Vagina (tissue), 2 donors: ENCODE measurements at places on chromosomes 7 and 10. TPM values are rescaled to one million over a fixed set of nuclear protein-coding genes. Genes with fewer than 3 reads are reported as not detected.

The HK1 gene
- total RNA-seq: 106 TPM

The GIMAP1 gene
- total RNA-seq: 5.2 TPM

The DRGX gene
- total RNA-seq: not detected

The LBX1 gene
- total RNA-seq: not detected

The ASB10 gene
- total RNA-seq: not detected

The HGF gene
- total RNA-seq: 15.0 TPM

The ELN gene
- total RNA-seq: 38.3 TPM

The GBX1 gene
- not detected for total RNA-seq

DNA sequence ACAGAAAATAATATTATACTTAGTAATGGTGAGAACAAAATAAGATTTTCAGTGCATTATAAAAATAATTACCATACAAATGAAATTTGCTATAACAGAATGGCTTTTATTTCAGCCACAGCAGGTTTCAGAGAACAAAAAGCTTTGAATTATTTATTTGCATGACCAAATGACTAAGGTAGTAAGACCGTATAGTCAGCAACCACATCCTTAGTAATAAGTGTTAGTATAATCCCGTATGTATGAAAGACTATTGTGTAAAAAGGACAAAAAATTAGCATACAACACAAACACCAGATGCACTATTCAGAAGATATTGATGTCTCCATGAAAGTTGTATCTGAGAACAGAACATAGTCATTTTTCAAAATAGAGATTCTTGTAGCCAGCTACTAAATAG, 12.2 kb downstream of the PDZD8 start:
- no peak for DNase-seq
- no peak overlapping the region for H3K4me3 ChIP-seq
- H3K36me3 ChIP-seq: no peaks in the 10 kb centered on the region
- no peak overlapping the region for H3K27ac ChIP-seq
- no peaks in the 10 kb centered on the region for H3K27me3 ChIP-seq

GRCh38 chr10:83536426-83536825, 602.9 kb upstream of the GHITM start:
- no peaks in the 10 kb centered on the region for H3K36me3 ChIP-seq
- no peaks in the 10 kb centered on the region for H3K27me3 ChIP-seq
- DNase-seq: no peak
- H3K4me1 ChIP-seq: no peaks in the 10 kb centered on the region
- no peak overlapping the region for H3K4me3 ChIP-seq

GRCh38 chr10:43855667-43856210, 207.1 kb upstream of the ZNF32 start:
- H3K27ac ChIP-seq: no peak overlapping the region
- DNase-seq: peak; percentile 79
- no peaks in the 10 kb centered on the region for H3K4me1 ChIP-seq

DNA sequence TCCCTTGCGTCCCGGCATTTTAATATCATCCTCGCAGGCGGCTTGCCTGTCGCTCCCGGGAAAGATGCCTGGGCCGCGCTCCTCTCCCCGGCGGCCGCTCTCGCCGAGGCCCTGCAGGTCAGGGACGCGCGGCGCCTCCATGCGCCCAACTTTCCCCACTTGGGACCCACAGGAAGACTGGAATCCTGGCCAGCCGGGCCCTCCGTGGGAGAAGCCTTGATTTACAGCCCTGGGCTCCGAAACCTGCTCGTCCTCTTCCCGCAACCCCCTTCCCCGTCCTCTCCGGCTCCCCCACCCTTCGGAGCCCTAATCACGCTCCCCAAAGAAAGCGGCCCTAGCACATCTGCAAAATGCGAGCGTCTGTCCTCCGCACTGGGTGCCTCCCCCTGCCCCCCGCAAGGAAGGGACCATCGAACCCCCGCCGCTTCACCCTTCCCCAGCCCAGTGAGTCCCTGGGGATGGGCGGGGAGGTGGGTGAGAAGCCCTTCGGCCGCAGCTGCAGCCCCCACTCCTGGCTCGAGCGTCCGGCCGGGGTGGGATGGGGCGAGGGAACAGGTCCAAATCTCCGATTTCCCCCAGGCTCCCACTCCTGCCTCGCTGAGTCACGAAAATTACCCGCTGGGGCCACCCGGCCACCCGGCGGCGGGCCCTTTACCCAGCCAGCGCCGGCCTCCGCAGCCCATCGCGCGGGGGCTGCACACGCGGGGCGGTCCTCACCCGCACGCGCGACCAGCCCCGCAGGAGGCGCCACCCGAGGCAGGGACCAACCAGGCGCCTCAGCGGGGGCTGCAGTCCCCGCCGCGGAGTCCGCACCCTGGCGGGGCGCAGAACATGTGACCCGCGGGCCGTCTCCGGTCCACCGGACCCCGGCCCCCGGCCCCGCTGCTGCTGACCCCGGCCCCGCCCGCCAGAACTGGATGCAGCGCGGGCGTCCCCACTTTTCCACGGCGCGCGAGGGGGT, 695 bp downstream of the HSPA12A start:
- H3K27ac ChIP-seq: peak overlapping the region; percentile 82
- no peak for DNase-seq
- peaks cover 25% of the 10 kb centered on the region for H3K4me1 ChIP-seq
- H3K4me3 ChIP-seq: peak overlapping the region; percentile 94
- H3K27me3 ChIP-seq: no peaks in the 10 kb centered on the region

GRCh38 chr10:114115661-114116445, 58.1 kb downstream of the CCDC186 start:
- H3K27ac ChIP-seq: no peak overlapping the region
- H3K36me3 ChIP-seq: no peaks in the 10 kb centered on the region
- H3K4me1 ChIP-seq: no peaks in the 10 kb centered on the region
- no peaks in the 10 kb centered on the region for H3K27me3 ChIP-seq
- no peak for DNase-seq

DNA sequence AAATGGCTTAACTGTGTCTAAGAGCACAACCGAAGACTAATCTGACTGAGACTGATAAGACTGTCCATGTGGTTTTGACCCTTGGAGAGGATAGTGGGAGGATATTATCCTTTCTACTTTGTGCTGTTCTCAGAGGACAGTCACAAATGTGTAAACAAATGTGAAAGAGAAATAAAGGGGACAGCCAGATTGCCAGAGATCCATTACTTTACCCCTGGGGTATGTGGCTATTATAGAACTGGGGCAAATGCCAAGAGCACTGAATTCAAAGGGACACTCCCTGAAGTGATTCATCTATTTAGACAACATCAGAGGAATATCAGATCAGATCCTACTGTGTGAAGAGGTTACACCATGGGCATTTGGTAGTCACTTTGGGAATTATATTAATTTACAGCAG, 154.7 kb downstream of the RNLS start:
- no peaks in the 10 kb centered on the region for H3K27me3 ChIP-seq
- H3K4me3 ChIP-seq: no peak overlapping the region
- no peak for DNase-seq
- no peaks in the 10 kb centered on the region for H3K36me3 ChIP-seq
- no peaks in the 10 kb centered on the region for H3K4me1 ChIP-seq
- no peak overlapping the region for H3K27ac ChIP-seq

- no peak for DNase-seq
- no peak overlapping the region for H3K4me3 ChIP-seq
- H3K4me1 ChIP-seq: no peaks in the 10 kb centered on the region
Observed at GRCh38 chr7:23654508-23654907, 25.5 kb upstream of the FAM221A start.

DNA sequence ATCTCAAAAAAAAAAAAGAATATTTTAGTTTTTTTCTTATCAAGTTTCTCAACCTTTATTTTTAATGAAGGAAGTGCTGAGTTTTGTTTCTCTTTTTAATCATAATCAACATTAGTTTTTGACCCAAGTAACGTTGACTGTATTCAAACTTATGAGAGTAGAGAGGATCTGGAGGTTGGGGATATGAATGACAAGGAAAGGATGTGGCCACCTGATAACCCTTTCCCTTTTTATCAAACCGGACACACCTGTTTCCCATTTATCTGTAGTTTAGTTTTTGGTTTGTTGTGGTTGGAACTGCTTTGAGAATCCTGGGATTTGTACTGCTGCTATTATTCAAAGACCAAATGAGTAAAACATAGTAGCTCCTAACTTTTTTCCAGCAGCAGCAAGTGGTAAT, 38.6 kb downstream of the HACD1 start:
- H3K27ac ChIP-seq: no peak overlapping the region
- no peak overlapping the region for H3K4me3 ChIP-seq
- no peaks in the 10 kb centered on the region for H3K36me3 ChIP-seq
- H3K4me1 ChIP-seq: no peaks in the 10 kb centered on the region
- DNase-seq: no peak
- no peaks in the 10 kb centered on the region for H3K27me3 ChIP-seq

DNA sequence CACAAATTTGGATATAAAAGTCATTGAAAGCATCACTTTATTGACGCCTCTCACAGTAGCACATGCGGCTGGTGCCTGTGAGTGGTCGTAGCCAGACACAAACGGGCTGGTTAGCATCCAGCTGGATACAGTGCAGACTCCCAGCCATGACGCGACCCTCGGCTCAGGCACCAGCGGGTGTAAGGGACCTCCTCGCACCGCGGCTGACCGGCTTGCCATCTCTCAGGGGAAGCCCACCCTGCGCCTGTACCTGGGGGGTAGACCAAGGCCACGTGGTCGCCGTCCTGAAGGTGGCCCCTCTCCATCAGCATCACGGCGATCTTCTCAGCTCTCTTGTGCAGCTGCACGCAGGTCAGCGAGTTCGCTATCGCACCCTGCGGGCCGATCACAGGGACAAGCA, 213.8 kb downstream of the ZMYND11 start:
- H3K36me3 ChIP-seq: no peaks in the 10 kb centered on the region
- DNase-seq: no peak
- no peak overlapping the region for H3K27ac ChIP-seq

GRCh38 chr7:99469381-99470065, 3.2 kb upstream of the ZNF789 start:
- H3K36me3 ChIP-seq: no peaks in the 10 kb centered on the region
- H3K27me3 ChIP-seq: no peaks in the 10 kb centered on the region
- H3K4me3 ChIP-seq: no peak overlapping the region
- H3K27ac ChIP-seq: no peak overlapping the region
- DNase-seq: no peak

DNA sequence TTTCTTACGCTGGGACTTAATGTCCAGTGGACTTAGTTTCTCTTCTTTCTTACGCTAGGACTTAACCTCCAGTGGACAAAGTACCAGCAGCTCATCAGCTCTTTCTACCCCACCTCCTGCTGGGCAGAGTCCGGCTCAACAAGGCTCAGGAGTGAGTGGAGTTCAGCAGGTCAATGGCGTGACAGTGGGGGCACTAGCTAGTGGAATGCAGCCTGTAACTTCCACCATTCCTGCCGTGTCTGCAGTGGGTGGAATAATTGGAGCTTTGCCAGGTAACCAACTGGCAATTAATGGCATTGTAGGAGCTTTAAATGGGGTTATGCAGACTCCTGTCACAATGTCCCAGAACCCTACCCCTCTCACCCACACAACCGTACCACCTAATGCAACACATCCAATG, 199.7 kb downstream of the MLLT10 start:
- no peak overlapping the region for H3K4me3 ChIP-seq
- H3K4me1 ChIP-seq: no peaks in the 10 kb centered on the region
- no peaks in the 10 kb centered on the region for H3K27me3 ChIP-seq
- no peak for DNase-seq
- no peak overlapping the region for H3K27ac ChIP-seq
- H3K36me3 ChIP-seq: peaks cover 15% of the 10 kb centered on the region

DNA sequence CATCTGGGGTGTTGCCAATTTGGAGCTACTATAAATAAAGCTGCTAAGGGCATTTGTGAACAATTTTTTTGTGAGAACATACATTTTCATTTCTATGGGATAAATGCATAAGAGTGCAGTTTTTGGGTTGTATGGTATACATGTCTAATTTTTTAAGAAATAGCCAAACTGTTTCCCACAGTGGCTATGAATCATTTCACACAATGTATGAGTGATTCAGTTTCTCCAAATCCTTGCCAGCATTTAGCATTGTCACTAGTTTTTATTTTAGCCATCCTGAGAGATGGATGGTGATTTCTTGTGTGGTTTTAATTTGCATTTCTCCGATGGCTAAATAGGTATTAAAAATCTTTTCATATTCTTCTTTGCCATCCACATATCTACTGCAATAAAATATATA, 105.3 kb downstream of the AMPH start:
- H3K4me3 ChIP-seq: no peak overlapping the region
- H3K27ac ChIP-seq: no peak overlapping the region
- H3K4me1 ChIP-seq: no peaks in the 10 kb centered on the region

DNA sequence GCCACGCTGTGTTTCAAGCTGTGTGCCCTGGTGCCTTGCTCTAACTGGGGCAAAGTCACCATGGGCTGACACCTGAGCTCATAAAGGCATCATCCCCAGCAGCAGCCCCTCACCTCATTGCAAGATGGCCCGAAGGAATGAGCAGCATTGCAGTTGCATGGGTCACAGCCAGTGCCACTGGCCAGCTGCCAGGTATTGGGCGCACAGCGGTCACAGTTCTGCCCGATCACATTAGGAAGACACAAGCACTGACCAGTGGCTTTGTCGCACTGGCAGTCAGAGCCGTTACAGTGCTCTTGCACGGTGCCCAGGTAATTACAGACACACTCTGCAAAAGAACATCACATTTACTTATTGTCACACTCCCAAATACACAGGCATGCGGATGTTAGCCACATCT, 51.1 kb downstream of the LAMB1 start:
- peaks cover 1% of the 10 kb centered on the region for H3K4me1 ChIP-seq
- H3K27me3 ChIP-seq: no peaks in the 10 kb centered on the region
- DNase-seq: no peak
- H3K36me3 ChIP-seq: peaks cover 13% of the 10 kb centered on the region
- no peak overlapping the region for H3K4me3 ChIP-seq
- H3K27ac ChIP-seq: no peak overlapping the region

- H3K36me3 ChIP-seq: no peaks in the 10 kb centered on the region
- H3K27me3 ChIP-seq: no peaks in the 10 kb centered on the region
- no peaks in the 10 kb centered on the region for H3K4me1 ChIP-seq
- no peak for DNase-seq
- no peak overlapping the region for H3K27ac ChIP-seq
- no peak overlapping the region for H3K4me3 ChIP-seq
Observed at GRCh38 chr7:26043801-26044200, 108.2 kb upstream of the NFE2L3 start.

- H3K4me3 ChIP-seq: no peak overlapping the region
- no peaks in the 10 kb centered on the region for H3K36me3 ChIP-seq
- H3K27ac ChIP-seq: no peak overlapping the region
- H3K27me3 ChIP-seq: no peaks in the 10 kb centered on the region
Observed at GRCh38 chr7:35658606-35659201, 36.2 kb downstream of the HERPUD2 start.

DNA sequence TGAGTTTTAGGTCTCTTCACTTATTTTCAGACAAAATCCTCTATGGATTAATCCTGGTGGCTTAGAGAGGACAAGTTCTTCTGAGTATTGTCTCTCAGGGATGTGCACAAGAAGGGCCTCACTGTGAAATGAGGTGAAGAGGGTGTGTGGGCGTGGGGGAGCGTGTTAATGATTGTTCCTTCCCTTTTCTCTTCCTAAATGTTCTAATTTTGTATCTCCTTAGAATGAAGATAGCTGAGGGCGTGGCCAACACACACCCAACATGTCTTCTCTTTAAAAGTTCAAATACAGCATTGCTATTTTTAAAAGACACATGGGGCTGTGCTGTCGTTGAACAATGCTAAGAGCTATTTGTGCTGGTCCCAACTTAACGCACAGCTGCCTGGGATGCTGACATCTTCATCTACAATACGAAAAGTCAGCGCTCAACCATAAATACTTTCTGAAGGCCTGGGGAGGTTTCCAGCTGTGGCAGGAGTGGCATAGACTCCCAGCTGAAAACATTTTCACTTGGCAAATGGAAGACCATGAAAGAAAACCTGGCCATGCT, 135.9 kb downstream of the JCAD start:
- H3K27me3 ChIP-seq: no peaks in the 10 kb centered on the region
- DNase-seq: no peak
- no peaks in the 10 kb centered on the region for H3K4me1 ChIP-seq
- no peak overlapping the region for H3K27ac ChIP-seq
